Activated naive CD4-positive, alpha-beta T cell (primary cell): ENCODE measurements at places on chromosomes 1 and 21.
A peak's percentile ranks its signal among the peaks of the same experiment; 100 is the strongest.

DNA sequence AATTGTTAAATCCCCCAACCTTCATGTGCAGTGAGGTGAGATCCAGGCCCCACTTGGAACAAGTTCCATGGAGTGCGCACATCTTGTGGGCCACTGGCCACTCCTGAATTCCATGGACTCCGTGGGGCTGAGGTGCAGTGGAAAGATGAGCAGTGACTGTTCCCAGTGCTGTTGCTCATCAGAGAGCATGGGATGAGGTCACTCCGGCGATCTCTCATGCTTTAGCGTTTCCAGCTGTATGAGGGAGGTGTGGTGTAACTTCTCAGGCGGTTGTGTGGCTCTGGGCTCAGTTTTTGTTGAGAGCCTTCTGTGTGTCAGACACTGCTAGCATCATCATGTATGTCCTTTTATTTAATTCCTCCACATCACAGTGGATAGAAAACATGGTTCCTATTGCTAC is 96.2 kb downstream of the GALNT2 start:
- DNase-seq, result no peak

- DNase-seq, result no peak
Measured at GRCh38 chr21:46347791-46348381, 23.9 kb downstream of the PCNT start.

- DNase-seq, result no peak
Measured at GRCh38 chr1:113405573-113405972, 15.3 kb downstream of the MAGI3 start.

DNA sequence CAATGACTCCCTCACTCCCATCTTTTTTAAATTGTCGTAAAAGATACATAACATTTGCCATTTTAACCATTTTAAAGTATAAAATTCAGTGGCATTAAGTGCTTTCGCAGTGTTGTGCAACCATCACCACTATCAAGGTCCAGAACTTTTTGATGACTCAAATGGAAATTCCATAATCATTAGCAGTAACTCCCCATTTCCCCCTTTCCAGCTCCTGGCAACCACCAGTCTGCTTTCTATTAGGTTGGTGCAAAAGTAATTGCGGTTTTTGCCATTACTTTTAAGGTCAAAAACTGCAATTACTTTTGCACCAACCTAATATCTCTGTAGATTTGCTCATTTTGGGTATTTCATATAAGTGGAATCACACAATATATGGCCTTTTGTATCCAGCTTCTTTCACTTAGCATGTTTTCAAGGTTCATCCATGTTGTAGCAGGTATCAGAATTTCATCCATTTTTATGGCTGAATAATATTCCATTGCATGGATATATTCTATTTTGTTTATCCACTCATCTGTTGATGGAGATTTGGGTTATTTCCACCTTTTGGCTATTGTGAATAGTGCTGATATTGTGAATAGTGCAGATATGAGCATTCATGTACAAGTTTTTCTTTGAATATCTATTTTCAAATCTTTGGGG is 159.7 kb downstream of the HIVEP3 start:
- no peak for DNase-seq

DNA sequence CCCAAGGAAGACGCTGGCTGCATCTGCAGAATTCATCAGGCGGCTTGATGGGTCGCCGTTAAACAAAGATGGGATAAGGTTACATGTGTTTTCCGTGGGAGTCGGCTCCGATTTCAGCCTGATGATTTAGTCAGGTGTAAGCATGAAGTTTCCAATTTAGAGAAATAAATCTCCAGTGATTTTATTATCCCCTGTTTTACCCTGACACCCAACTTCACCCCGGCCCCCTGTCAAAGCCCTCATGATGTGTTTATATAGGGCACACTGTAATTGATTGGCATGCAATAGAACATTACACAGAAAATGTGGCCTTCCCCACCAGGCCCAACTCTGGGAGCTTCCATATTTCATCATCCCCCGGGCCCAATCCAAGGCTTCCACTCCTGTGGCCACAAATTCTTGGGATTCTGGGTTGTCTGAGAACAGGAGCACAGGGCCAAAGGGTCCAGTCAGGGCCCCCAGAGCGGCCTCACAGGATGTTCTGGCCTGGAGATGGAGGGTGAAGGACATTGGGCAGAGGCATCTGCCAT is 72.5 kb downstream of the FOXD2 start:
- DNase-seq, result no peak

DNA sequence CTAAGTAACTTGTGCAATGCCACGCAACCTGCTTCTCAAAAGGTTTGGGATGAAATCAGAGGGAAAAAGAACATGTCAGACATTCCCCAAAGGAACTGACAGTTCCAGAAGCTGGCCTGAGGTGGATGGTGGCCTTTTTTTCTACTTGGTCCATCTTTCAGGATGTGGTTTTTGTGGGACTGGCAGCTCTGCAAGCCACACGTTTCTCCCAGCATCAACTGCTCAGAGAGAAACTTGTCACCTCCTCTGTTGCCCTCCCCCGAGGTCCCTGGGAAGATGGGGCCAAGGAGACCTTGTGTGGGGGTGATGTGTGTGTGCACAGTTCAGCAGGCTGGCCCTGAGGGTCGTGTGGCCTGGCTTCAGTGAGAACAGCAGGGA is 2.5 kb upstream of the DHRS3 start:
- no peak for DNase-seq

DNA sequence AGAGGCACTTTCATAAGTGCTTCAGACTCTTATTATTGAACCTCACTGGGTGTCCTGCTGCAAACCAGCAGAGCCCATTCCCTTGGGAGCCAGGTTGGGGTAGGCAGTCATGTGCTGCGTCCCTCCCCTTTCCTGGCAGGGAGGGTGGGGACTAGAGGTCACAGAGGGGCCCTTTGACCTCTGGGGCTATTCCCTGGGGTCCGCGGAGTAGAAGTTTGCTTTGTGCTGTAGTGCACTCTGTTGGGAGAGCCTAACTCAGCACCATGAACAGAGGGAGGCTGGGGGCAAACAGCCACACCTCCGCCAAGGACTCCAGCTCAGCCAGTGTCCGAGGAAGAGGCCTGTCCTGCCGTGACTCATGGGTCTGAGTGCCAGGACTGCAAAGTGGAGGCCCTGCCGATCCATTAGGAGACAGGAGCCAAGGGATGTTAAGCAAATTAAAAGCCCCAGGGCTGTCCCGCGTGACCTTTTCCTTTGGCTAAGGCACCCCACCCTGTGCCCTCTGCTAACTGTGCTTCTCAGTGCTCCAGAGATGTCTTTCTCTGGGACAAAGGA is 3.0 kb upstream of the IGSF21 start:
- no peak for DNase-seq

GRCh38 chr1:160838888-160839287 is 23.8 kb downstream of the CD244 start:
- DNase-seq, result no peak

DNA sequence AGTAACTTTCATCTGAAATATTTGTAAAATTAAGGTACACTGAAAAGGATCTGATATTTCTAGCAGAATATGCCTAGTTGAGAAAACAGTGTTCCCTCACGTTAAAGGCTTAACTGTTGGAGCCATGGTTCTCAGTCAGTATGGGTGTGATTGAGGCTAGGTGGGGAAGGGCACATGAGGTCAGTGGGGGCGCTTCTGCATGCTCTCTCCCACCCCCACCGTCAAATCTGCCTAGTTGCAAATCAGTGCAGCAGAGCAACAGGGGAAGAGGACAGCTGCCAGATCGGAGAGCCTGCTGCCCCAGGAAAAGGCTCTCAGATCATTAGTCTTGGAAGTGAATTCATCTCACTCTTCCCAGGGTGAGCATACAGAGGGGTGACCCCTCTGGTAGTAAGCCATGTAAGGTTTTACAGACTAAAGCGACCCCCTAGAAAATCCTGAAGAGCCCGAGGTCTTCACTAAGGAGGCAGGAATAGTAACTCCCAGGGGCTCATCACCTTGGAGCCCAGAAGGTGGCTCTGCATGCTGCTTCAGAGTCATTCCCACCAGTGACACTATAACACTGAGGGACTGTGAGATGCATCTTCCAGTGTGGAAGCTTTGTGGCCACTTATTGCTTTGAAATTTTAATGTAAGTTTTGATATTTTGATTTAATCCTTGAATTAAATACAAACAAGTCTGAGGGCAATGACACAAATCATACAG is 83.1 kb upstream of the BARHL2 start:
- DNase-seq, result no peak

DNA sequence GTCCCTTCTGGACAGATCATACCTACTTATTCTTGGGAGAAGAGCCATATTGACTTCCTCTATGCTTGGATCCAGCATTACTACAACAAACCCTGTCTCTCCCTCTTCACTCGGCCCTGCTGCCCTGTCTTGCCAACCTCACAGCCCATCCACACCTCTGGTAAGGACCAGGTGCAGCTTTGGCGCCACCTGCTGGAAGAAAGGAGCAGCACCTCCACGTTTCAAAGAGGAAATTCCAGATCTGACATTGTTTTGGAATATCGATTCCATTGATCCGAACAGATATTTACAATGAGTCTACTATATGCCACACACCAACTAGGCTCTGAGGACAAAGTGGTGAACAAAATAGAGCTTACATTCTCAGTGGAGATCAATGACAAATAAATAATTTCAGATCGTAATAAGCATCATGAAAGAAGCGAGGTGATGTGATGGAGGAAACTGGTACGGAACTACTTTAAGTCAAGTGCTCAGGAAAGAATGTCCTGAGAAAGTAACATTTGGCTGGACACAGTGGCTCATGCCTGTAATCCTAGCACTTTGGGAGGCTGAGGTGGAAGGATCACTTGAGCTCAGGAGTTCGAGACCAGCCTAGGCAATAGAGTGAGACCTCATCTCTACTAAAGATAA is 18.7 kb downstream of the MFSD2A start:
- peak; percentile 64 for DNase-seq
